NCI-H2081 (cell line): ENCODE measurements at places on chromosomes 7 and 10.

DNA sequence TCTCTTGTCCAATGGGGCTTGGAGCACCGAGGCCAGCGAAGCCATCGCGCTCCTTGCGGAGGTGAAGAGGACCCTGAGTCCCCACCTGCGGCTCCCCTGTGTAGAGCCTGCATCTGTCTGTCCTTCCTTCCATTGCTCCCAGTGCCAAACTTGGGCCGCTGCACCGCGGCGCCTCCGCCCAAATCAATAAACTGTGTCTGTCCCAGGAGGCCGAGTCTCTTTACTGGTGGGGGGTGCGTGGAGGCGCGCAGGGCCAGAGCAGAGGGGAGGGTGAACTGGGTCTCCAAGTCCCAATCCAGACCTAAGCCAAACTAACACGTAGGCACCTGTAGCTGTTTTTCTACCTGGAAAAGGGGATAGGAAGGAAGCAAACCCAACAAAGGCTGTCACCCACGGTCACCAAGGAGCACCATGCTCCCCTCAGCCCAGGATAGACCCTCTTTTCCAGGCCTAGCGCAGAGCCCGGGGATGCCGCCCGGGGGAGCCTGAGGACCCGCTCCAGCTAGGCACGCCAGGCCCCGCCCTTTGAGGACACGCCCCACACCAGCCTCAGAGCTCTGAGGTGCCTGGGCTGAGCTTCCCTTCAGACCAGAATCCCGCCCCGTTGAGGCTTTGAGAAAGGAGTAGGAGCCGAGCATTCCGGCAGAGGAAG, 1.2 kb upstream of the CHAT start:
- DNase-seq: no peak

DNA sequence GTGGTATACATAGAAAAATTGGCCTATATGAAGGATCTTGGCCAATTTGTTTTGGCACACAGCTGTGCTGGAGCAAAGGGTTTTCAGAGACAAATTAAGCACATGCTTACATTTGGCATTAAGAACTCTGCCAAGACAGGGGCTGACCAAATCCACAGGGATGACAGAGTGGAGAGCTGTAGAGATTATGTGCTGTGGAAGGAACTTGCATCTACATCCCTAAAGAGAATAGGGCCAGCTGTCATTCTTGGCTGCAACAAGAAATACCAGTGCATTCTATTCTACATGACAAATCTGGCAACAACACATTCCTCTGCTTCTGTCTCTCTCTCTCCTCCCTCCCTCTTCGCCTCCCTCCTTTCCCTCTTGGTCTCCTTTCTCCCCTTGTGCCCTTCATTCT, 75.6 kb downstream of the POM121L12 start:
- no peak for DNase-seq

DNA sequence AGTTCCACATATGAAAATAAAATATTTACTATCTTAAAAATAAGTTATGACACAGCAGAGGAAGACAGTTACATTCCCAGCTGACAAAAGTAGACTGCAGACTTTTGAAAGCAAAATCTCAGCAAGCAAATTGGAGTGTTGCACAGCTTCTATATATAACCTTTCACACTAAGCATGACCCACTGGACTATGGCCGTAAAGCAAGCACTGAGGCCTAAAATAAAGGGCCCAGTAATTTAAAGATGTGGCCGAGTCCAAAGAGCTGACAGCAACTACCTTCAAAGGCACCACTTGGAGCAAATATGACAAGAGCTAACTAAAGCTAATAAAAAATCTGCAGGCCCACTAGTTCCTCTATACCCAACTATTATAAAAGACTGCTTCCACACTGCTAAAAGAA, 6.5 kb downstream of the GDI2 start:
- DNase-seq: no peak

- peak; percentile 28 for DNase-seq
Observed at GRCh38 chr7:31416381-31416870, 75.9 kb upstream of the NEUROD6 start.

GRCh38 chr7:131056007-131056406, 271.7 kb upstream of the MKLN1 start:
- no peak for DNase-seq

- DNase-seq: peak; percentile 90
Observed at GRCh38 chr7:28774261-28774988, 183.7 kb downstream of the TRIL start.

DNA sequence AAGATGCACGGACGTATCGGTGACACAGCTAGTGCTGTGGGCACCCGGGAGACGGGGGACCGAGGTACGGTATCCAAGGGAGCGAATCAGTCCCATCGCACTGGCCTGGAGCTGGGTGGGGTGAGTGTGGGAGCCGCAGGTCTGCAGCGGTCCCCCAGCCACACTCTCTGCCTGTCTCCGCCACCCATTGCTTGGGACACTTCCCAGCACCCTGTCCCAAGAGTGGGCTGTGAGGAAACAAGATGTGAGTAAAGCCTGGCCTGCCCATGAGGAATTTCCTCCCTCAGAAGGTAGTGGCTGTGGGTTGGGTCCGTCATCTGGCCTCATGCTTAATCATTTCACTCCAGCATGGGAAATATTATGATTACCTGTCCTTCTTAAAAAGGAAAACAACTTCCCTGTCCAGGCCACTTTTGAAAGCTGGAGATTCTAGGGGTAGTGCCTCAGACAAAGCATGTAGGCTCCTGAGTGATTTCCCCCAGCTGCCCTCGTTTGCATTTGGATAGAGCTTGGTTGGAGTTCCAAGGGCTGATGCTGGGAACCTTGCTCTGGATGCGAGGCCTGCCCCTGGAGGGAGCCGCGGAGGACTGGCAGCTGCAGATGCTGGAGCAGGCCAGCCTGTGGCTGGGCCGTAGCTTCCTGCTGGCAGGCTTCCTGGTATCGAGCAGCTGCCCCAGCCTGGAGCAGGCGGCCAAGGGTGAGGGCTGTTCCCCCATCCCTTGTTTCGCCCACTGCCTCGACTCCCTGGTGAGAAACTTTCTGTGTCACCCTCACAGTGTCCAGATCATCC, 6.2 kb upstream of the ACTR3C start:
- DNase-seq: no peak

DNA sequence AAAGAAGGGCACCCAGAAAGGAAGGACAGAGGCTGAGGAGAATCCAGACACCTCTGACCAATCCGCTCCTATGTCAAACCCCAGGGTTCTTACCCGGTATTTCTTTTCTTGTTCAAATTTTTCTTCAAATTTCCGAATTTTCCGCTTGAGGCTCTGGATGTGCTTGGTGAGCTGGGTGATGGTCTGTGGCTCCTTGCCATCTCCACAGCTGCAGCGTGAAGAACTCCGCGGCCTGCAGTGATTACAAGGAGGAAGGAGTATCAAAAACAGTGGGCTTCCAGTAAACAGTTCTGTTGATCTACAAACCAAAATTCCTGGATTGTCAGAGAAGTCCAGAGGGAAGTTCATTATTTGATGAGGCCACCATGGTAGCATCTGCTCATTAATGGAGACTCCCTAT, 92.0 kb downstream of the PHYHIPL start:
- DNase-seq: no peak

DNA sequence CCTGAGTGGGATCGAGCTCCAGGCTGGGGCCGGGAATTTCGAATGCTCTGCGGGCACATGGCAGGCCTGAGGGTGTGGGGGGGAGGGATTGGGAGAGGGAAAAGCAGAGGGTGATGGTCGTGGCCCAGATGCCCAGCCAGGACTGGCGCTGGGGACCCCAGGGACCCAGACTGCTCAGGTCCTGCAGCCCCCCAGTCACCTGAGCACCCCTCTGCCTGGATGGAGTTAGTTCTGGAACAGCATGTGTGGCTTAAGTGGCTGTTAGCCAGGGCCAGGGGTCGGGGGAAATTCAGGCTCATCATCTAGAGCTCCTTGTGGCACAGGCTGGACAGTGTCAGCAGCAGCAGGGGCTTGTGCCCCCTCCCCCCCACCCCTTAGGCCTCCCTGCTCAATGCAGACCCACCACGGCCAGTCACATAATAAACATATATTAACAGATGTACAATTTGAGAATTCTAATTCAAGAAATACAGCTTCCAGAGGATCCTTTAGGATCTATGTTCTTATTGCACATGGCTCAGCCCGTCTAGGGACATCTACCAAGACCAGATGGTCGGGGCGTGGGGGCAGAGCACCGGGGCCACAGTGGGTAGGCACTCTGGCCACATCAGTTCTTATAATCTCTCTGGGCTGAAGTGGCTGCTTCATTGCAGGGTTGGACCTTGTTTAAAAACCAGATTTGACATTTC, 22.2 kb downstream of the DNAJB12 start:
- DNase-seq: no peak

DNA sequence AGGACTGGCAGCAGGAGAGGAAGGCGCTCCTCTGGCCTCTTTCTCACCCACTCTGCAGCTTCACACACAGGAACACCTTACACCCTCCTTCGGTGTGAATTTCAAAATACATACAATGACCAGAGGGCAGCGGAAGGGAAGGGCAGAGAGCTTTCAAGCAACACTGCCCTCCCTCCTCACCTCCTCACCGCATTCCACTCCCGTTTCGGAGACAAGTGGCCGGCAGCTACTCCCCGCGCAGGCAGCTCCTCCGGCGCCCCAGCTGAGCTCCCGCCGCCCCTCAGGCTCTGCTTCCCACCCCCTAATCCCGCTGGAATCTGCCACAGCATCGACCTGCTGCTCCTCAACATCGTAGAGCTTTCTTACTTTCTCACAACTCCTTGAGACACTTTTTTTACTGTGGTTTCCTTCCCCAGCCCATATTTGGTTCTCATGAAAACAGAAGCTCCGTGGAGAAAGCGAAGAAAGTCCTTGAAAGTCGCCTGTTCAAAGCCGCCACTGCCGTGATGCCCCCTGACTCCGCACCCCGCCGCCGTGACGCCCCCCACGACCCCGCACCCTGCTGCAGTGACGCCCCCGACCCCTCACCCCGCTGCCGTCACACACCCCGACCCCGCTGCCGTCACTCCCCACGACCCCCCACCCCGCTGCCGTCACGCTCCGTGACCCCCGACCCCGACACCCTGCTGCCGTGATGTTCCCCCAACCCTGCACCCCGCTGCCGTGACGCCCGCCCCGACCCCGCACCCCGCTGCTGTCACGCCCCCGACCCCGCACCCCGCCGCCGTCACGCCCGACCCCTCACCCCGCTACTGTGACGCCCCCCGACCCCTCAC, 14.6 kb upstream of the GPER1 start:
- DNase-seq: no peak

DNA sequence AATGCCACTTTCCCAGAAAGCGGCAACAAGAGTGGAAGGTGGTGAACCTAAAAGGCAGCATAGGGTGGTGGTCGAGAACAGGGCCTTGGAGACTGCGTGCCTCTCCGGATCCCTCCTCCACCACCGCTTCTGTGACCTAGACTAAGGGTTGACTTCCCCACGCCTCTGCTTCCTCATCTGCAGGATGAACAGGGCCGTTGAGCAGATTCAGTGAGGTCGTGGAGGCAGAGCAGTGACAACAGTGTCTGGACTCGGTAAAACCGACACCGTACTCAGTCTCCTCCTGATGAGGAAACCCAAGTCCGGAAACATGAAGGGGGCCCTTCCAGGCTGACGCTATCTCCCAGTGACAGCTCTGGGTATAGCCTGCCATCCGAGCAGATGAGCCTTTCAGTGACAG, 162.6 kb downstream of the CELF2 start:
- DNase-seq: no peak

GRCh38 chr7:2734751-2735571, 47.0 kb downstream of the AMZ1 start:
- no peak for DNase-seq

- DNase-seq: no peak
Observed at GRCh38 chr7:66055321-66055956, 20.2 kb upstream of the ASL start.
